ENCODE measurements at places on chromosomes 5 and 9.

- DNase-seq = no peak
Observed at GRCh38 chr5:41637869-41638268, 127.5 kb upstream of the PLCXD3 start.

- no peak for DNase-seq
Observed at GRCh38 chr5:113070901-113071300, 94.3 kb downstream of the DCP2 start.

- DNase-seq = no peak
Observed at GRCh38 chr9:93475856-93476255, 22.5 kb upstream of the FAM120AOS start.

GRCh38 chr5:44275908-44276307 lies 113.3 kb downstream of the FGF10 start:
- DNase-seq = no peak

- DNase-seq = no peak
Observed at GRCh38 chr5:104189909-104190308, 627.3 kb upstream of the NUDT12 start.

GRCh38 chr5:33494466-33494865 lies 53.7 kb downstream of the TARS1 start:
- DNase-seq = no peak

DNA sequence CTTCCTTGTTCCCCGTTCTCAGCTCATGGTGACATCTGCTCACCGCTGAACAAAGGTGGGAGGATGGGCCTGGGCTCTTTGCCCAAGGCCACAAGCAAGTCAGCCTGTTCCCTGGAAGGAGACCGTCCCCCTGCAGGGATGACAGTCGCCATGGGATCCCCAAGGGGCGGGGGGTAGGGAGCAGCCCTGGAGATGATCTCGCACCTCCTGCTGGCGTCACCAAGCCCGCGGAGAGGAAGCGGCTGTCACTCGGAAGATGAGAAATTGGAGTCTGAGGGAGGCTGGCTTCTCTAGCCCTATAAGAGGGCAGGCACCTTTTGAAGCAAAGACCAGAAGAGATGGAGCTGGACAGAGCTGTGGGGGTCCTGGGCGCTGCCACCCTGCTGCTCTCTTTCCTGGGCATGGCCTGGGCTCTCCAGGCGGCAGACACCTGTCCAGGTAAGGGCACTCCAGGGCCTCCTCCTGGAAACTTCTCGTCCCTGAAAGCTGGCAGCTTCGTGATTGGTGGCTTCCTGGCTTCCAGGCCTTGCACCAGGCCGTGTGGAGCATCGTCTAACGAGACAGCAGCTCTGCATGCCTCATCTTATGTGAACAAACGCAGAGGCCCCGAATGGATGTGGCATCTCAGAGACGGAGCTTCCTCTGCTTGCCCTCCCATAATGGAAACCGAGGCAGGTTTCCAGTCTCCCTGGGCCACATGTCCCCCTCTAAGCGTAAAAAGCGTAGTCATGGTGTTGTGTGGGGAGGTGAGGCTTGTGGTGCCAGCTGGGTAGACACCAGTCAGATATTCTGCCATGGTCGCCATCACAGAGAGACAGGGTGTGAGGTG lies at the start of gene FCN2:
Gene FCN2, plus strand, starts transcription at position 327 of the 829 bp plus-strand sequence. Its CDS starts 12 bp downstream, at position 339.
- no peak for DNase-seq

DNA sequence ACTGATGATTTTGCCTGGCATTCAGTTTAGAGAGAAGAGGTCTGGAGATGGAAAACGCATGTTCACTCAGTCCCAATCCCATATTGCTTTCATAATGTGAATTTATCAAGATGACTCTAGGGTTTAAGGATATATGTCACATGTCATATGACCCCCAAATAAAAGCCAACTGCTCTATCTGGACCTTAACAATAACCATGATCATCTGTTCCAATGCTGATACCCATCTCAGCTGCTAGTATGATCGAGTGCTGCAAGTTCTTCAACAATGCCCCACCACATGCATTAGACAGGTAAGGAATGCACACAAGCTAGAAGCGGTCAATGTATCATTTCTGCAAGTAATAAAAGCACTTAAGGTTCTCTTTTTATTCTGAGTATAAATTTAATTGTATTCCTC lies 91.8 kb downstream of the OXCT1 start:
- no peak for DNase-seq

DNA sequence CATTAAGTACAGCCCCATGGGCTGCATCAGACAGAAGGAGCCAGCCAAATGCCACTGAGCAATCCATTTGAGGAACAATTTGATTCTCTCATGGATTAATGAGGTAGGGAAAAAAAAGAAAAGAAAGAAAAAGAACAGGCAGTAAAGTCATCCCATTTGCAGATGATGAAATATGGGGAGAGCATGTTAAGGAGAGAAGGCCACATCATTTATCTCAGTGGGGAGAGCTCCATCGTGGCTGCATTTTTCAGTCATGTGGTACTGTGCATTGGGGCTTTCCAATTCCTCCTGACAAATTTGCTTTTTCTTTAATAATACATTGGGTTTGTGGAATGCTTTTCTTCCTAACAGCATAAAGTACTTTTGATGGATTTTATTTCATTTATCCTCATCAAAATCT lies 375.2 kb upstream of the TLE4 start:
- DNase-seq = no peak

- DNase-seq = no peak
Observed at GRCh38 chr9:37988041-37988440, 81.0 kb downstream of the SHB start.

GRCh38 chr5:22572941-22573340 lies 280.2 kb downstream of the CDH12 start:
- DNase-seq = no peak

DNA sequence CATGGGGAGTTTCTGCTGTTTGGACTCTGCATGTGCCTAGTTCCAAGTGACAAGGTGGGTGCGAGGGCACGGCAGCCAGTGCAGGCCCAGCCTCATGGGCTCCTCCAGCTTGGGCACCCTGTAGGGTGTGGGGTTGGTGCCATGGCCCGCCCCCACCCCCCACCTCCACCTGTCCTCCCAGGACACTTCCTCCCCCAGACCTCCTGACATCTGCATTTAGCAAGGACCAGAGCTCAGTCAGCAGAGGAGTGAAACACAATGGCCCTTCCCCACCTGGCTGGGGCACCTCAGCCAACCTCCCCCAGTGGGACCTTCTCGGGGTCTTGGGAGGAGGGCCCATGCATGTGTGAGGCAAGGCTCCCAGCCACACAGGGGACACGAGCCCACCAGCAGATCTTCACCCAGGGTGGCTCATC lies 1.9 kb upstream of the NKD2 start:
- DNase-seq = no peak

- DNase-seq = no peak
Observed at GRCh38 chr9:98037357-98037756, 19.2 kb upstream of the NANS start.

DNA sequence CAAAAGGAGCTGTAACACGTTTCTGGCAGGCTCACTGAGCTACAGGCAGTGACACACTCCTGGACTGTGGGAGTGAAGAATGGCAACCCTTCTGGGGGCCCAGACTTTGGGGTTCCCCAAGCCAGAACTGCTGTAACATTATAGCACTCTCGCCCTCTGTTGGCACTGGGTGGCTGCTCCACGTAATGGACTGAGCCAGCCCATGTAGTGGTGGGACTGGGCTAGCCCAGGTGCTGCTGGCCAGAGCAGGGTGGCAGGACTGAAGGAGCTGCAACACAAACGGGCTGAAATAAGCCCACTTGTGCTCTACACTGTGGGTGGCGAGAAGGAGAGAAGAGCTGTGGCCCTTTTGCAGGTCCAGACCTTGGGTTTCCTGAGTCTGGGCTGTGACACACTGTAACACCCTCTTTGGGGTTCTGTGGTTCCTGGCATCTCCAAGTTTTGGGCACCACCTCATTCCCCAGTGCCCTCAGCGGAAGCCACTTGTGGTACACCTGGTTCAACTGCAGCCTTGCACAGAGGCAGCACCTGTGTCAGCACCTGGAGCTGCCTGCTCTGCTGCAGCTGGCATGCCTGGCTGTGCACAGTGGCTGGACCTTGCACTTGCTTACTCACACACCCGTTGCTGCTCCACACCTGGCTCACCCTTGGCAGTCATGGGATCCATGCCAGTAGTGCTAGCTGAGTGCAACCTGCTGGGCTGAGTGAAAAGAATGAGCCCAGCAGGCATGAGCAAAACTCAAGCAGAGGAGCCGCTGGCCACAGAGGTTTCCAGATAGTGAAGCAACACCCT lies 95.0 kb upstream of the PRR16 start:
- DNase-seq = no peak

DNA sequence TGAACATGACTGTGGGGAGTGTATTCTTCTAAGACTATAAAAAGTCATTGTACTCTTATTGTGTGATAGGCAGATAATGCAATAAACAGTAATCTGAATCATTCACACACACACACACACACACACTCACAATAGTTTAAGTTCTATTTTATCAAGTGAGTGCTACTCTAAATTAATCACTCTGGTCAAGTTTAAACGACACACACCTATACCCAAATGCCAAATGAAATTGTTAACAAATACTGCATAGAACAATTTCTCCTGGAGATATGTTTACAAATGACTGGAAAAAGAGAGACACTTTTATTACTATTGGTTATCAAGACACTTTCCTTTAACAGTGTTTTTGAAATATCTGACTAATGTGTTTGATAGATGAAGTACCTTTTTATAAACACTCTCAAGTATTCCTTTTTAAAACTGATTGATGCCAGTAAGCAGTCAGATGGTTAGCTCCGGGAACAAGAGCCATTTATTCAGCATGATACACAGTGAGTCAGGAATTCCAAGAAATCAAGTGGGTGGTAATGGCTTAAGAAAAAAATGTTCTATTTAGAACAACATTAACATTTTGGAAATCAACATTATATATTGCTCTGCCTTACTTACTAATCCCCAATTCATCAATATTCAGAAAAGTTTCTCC lies 521.6 kb upstream of the ST8SIA4 start:
- no peak for DNase-seq
